ENCODE measurements at places on chromosomes 6 and 20. TPM values are rescaled to one million over a fixed set of nuclear protein-coding genes. Genes with fewer than 3 reads are reported as not detected.

The MAS1 gene
- not detected for total RNA-seq

The NCOA5 gene
- 27.3 TPM for total RNA-seq

The MAVS gene
- 21.6 TPM for total RNA-seq

The SNAP25 gene
- not detected for total RNA-seq

The CST5 gene
- total RNA-seq, result not detected

The GMDS gene
- 38.5 TPM for total RNA-seq

The LY6G6C gene
- not detected for total RNA-seq

The SH3BGRL2 gene
- total RNA-seq, result 5.1 TPM

The TREM1 gene
- total RNA-seq, result 0.30 TPM

The DNMT3B gene
- total RNA-seq, result 2.6 TPM

The CNBD2 gene
- 3.8 TPM for total RNA-seq

The OPN5 gene
- not detected for total RNA-seq

The FAM210B gene
- total RNA-seq, result 5.0 TPM

The ZNF334 gene
- total RNA-seq, result 5.1 TPM

The PGC gene
- not detected for total RNA-seq

The HCK gene
- total RNA-seq, result not detected

The PPP1R16B gene
- 65.4 TPM for total RNA-seq

The RNF39 gene
- total RNA-seq, result not detected
